Endodermal cell (in vitro differentiated cells): ENCODE measurements at places on chromosomes 1 and 21.

- no peak for DNase-seq
These were observed 74.8 kb downstream of the ETS2 start for GRCh38 chr21:38880577-38880966.

GRCh38 chr1:151058692-151059091 is 730 bp downstream of the CDC42SE1 start:
- peak; percentile 77 for DNase-seq

DNA sequence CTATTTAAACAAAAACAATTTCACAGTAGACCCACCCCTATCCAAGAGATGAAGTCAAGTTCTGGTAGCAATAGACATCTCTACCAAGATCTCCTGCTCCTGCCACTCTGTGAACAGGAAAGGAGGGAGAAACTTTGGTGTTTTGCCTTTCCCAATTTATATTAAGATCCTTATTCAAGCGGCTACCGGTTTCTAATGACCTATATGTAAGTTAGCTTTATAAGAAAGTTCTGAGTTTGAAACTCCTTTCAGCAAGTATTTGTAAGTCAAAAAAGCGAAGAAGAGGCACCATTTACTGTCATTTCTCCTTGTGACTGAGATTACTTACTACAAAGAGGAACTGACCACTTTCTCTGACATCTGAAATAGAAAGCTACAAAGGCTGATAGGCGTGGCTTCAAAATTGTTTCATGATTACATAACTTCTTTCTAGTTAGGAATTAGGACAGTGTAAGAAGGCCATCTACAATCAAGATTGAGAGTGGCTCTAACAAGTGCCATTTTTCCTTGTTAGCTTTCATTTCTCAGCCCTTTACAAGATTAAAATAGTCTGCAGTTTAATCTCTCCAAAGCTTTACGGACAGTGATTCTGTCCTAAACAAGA is at the start of gene MNDA:
MNDA (plus strand) TSS at position 448 of the 604 bp plus-strand sequence. CDS start 10,803 bp downstream, outside the sequence.
- no peak for DNase-seq

DNA sequence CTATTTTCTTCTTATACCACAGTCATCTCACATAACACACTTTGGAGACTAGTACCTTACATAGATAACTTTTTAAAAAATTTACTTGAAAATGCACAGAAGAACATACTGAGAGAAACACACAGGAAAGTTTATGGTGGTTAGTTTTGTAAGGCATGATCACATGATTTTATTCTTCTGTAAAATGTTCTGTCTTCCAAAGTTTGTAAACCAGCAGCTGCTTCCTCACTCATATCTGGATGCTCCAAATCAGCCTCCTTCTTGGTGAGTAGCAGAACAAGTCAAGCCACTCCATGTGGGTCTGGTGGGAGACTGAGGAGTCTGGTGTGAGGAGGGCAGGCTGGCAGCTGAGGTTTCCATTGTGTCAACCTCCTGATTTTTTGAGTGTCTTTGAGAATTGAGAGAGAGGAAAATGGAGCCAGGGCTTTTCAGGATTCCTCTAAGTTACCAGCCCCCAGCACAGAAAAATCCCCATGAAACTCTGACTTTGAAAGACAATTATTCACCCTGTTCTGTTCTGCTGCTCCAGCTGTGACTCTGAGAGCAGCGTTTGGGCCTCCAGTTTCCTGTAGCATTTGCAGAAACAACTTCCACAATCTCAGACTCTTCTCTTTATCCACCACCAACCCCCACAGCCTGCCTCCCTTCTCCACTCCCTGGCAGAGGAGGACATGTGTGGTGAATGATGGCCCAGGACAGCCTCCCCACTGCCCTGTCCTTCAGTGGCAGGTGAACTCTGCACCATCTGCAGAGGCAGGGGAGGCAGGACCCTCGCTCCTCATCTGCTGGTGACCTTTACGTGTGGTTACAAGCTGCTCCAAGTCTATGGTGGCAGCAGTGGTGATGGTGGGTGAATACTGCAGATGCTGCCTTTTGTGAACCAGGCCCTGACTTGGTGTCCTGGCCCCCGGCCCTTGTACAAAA is 82.3 kb downstream of the FCRL5 start:
- DNase-seq = no peak

DNA sequence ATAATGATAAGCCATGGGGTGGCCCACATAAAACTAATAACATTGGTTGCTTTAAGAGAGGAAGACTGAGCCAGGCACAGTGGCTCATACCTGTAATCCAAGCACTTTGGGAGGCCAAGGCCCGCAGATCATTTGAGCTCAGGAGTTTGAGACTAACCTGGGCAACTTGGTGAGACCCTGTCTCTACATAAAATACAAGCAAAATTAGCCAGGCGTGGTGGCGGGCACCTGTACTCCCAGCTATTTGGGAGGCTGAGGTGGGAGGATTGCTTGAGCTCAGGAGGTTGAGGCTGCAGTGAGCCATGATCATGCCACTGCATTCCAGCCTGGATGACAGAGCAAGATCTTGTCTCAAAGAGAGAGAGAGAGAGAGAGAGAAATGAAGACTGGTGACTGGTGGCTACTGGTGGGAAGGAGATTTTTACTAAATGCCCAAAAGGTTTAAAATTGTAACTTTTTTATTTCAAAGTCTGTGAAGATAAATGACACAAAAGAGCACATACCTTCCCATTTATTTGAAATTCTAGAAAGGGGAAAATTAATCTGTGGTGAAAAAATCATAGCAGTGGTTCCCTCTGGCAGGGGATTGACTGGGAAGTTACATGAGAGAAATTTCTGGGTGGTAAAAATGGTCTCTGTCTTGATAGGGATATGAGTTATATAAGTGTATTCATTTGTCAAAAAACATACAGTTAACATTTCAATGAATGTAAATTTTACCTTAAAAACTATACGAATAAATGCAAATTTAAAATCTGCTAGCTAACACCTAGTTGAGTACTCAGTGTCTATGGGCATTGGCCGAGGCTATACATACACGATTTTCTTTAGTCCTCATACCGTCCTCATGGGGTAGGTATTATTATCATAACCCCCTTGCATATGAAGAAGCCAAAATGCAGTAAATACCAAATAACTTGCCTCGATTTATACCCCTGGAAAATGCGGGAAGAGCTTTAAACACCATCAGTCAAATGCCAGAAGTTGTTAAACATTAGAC is 2.2 kb upstream of the NBPF1 start:
- DNase-seq = peak; percentile 57

GRCh38 chr1:152024223-152024622 is 12.6 kb downstream of the S100A11 start:
- no peak for DNase-seq

GRCh38 chr1:201713086-201713810 is 115.7 kb upstream of the IPO9 start:
- DNase-seq = peak; percentile 77

DNA sequence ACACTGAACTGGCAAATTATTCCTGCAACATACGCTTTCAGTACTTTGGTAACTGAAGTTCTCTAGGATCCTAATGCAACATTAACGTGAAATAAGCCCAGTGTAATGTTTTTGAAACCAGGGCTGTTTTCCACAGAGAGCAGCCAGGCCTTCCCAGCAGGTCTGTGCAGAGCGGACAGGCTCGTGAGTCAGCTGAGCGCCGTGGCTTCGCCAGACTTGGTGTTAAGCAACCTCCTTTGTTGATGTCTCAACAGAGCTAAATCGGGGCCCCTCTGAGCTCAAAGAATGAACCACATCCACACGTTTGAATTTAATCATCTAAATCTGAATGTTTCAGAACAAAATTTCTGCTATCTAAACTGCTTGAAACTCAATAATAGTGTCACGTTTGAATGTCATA is 181.8 kb upstream of the FMN2 start:
- DNase-seq = no peak

- DNase-seq = peak; percentile 77
These were observed 10.6 kb downstream of the RHBG start for GRCh38 chr1:156379420-156380165.
